ENCODE measurements at places on chromosomes 1 and 21. TPM values are rescaled to one million over a fixed set of nuclear protein-coding genes. Genes with fewer than 3 reads are reported as not detected.

Gene SLFNL1
- total RNA-seq = 0.30 TPM

Gene LCE1A
- not detected for total RNA-seq

Gene EXTL2
- total RNA-seq = 7.1 TPM

- no peak for DNase-seq
Measured at GRCh38 chr1:12067900-12068821, 5.1 kb downstream of the TNFRSF8 start.

DNA sequence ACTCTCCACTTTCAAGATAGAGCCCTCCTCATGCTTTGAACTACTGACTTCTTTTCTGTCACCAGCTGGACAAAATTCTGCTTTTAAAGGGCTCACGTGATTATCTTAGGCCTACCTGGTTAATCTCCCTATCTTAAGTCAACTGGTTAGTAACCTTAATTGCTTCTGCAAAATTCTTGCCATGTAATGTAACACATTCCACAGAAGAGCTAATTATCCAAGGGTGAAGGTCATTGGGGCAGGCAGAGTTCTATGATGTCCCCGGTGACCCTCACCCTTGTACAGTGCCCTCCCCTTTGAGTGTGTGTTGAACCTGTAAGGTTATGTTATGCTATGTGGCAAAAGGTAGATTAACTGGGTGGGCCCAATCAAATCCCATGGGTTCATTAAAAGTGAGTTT is 25.2 kb upstream of the FOXE3 start:
- DNase-seq = no peak

DNA sequence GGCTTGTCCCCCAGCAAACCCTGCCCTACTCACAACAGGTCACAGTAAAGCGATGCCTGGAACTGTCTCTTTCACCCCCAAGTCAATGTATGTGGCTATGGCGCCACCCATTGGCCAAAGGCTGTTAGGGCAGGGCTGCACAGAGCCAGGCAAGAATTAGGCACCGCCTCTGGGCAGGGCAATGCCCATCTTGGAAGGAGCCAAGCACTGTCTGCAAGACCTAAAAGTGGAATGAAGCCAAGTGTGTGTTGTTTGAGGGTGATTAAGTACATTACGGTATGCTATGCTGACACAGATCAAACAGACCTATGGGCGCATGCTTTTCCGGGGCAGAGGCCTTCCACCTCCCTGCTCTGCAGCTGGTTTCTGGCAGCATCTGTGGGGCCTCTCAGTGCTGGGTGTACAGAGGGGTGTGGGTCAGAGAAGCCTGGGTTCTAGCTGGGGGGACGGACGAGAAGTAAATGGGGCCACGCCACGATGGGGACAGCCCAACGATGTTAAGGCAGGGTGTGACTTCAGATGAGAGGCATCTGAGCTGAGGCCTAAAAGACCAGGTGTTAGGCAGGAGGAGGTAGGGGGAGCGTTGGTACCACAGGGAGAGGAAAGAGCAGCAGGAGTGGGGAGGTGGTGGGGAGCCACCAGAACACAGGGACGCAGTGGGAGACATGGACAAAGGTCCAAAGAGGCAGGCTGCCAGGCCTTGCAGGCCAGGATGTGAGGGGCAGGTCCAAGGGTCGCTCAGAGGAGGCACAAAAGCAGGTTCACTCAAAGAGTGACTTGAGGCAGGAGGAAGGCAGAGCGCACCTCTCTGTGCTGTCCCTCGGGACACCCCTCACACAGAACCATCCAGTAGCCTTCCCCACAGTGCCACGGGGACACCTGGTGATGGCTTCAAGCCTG is 49.8 kb downstream of the ACOT7 start:
- no peak for DNase-seq

DNA sequence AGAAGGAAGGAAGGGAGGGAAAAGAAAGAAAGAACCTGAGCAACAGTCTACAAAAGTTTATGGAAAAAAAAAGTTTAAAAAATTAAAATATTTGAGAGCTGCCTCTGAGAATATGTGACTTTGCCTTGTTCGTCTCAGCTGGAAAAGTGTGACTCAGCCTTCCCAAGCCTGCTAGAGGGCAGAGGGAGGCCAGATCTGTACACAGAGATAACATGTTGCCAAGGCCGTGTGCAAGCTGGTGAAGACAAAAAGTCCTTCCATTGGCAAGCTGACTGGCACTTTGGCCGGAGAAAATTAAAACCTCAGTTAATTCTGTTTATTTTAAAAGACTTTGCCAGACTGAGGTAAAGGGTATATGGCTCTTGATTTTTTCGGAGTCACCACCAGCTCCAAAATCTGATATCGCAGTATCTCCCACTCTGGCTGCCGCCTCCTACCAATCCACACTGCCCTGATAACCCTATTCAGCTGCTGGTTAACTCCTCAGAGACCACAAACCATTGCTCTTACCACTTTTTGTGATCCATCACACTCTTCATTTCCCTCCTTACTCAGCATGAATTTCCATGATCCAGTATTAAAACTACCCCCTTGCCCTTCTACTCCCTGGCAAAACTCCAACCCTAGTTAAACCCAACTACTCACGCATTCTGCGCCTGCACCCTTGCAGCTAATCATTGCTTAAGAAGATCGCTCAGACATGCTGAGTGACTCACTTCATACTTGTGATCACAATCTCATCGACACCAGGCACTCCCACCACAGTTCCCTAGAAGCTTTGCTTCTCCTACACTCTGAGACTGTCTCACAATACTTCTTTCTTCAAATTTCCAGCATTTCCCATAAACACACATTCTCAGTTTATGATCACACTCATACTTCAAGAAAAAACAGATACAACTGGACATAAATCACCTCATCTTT is 5.7 kb upstream of the PPP1R15B start:
- no peak for DNase-seq

DNA sequence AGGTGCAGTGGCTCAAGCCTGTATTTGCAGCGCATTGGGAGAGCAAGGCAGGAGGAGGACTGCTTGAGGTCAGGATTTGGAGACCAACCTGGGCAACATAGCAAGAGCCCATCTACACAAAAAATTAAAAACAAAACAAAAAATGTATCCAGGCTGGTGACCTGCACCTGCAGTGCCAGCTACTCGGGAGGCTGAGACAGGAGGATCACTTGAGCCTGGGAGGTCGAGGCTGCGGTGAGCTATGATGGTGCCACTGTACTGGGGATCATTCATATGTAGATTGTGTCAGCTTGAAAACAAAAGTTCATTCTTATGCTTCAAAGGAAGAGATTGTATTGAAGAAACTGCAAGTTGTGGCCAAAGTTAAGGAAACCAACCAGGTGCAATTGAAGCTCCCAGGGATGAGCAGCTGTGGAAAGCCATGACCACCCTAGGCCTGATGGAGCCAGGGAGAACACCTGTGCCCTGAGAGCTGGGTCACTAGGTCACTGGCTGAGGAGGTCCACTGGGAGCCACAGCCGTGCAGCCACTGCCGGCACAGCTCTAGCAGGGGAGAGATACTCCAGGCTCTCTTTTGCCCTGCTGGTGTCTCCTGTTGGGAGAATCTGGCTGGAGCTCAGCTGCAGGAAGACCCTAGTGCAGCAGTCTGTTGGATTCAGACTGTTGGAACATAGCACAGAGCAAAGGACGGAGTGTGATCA is 13.3 kb upstream of the BRWD1 start:
- DNase-seq = no peak

- DNase-seq = no peak
Measured at GRCh38 chr1:229756666-229757065, 130.6 kb downstream of the URB2 start.

All from cardiac septum (tissue), 1 donor.